Stimulated activated CD4-positive, alpha-beta T cell treated with anti-CD3 and anti-CD28 coated beads, Interleukin-4, amount 100 ng/mL, for 24 hours (primary cell): ENCODE measurements at places on chromosomes 4 and X.

DNA sequence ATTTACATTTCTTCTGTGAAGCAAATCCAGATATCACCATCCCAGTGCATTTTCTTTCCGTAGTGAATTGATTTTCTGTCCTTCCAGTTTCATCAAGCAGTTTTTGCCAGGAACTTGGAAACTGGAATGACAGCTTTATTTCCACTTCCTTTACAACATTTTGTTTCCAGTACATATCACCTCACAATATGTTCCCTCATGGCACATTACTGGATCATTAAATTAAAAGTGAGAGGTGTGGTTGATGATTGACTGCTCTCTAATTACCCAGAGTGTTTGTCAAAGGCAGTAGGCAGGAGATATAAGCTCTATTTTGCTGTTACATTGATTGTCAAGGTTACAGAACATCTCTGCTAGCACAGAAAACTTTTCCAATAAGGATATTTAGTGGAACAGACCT is 22.3 kb upstream of the ACE2 start:
- no peak for DNase-seq

- no peak for DNase-seq
Observed at GRCh38 chr4:13244444-13244843, 239.7 kb downstream of the RAB28 start.

GRCh38 chr4:48623182-48623780 is 133.2 kb downstream of the ZAR1 start:
- no peak for DNase-seq

- no peak for DNase-seq
Observed at GRCh38 chrX:43688586-43688985, 32.5 kb downstream of the MAOA start.

- DNase-seq, result peak; percentile 57
Observed at GRCh38 chr4:153651587-153651986, 32.5 kb upstream of the TLR2 start.
